OCI-LY7 (cell line): ENCODE measurements at places on chromosomes 7 and 10.

DNA sequence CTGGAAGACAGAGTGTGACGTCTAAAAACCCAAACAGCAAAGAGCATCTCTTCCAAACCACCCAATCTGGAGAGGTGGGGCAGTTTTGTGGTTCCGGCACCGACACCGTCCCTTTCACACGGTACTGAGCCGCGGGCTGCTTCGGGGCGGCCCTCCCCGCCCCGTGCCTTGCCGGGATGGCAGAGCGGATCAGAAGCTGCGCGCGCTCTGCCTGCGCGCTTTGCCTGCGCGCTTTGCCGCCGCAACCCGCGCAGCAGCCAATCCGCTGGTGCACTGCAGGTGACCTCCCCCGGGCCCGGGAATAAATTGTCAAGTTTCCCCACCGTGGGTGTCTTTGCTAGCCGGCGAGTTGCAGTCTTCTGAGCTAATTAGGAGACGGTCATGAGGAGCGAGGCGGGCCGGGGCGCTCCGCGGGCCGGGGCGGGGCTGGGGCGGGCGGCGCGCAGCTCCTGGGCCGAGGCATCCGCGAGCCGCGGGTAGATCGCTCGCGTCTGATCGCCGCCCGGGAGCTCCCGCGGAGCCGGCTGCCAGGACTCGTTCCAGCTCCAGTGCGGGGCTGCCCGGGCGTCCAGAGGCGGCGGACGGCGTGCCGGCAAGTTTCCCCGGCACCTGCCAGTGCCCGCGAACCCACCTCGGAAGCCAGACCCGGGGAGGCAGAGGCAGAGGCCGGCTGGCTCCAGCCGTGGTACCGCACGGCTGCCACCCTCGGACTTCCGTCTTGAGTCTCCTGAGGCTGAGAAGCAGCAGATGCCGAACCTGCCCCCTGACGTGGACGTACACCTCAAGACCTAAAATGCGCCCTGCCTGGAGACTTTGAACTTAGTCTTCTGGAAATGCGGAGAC is 536.0 kb upstream of the GALNT17 start:
- no peak for DNase-seq

- peak; percentile 30 for DNase-seq
These were observed 1.9 kb downstream of the HHEX start for GRCh38 chr10:92691591-92692079.

DNA sequence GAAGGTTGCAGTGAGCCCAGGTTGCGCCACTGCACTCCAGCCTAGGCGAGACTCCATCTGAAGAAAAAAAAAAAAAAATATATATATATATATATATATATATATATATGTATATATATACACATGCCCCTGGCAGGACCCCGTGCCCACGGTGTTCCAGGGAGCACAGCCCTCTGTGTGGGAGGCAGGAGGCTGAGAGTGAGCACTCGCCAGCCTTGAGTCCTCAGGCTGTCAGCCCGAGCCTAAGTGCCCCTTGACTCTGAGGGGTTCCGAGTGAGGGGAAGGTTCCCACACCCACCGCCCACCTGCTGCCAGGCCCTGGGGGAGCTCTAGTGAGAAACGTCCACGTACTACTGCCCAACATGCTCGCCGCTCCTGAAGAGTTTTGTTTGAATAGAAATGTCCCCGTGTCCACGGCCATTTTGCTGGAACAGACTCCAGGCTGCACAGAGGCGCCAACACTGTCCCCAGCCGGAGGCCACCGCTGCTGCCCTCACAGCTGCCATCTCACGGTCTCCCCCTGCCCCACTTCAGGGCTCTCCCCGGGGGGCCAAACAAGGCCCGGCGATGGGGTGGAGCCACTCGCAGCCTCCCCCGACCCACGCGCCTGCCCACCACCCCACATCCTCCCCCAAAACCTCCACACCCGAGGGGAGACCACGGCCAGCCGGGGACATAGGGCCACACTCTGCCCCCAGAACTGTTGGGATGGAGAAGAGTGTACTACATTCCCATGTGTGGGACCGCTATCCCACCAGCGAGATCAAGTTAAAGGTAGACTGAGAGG is 62.8 kb upstream of the EBF3 start:
- DNase-seq, result no peak

GRCh38 chr10:124369986-124370385 is 48.7 kb downstream of the OAT start:
- no peak for DNase-seq

- DNase-seq, result no peak
These were observed 2.3 kb downstream of the KNDC1 start for GRCh38 chr10:133162178-133162909.

DNA sequence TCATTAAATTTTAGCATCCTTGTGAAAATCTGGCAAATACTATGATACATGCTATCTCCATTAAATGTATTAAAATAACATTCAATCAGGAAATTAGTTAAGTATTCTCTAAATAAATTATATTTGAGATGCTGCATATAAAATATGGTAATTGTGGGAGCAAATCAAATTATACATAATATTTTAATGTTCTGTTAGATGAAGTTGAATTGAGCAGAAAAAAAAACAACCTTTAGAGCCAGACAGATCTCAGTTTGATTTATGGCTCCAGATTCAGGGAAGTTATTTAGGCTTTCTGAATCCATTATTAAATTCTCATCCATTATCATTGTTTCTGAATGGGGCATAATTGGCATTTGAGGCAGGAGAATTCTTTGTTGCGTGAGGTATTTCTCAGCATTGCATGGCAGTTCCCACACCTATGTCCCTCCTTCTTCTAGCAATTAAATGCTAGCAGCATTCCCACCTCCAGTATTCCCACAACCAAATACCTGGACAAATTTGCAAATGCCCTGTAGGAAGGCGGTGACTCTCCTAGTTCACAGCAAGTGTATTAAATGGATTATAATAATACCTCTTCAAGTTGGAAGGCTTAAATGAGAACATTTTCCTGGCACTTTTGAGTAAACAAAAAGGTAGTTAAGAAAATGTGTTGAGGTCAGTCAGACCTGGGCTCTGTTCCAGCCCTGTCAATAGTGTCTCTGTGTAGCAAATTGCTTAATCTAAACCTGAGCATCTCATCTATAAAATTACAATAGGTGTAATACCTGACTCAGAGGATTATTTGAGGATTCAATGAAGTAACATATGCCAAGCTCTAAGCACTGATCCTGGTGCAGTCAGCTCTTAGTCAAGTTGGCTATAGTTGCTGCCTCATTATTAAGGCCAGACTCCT is 108.9 kb downstream of the RNLS start:
- DNase-seq, result no peak

DNA sequence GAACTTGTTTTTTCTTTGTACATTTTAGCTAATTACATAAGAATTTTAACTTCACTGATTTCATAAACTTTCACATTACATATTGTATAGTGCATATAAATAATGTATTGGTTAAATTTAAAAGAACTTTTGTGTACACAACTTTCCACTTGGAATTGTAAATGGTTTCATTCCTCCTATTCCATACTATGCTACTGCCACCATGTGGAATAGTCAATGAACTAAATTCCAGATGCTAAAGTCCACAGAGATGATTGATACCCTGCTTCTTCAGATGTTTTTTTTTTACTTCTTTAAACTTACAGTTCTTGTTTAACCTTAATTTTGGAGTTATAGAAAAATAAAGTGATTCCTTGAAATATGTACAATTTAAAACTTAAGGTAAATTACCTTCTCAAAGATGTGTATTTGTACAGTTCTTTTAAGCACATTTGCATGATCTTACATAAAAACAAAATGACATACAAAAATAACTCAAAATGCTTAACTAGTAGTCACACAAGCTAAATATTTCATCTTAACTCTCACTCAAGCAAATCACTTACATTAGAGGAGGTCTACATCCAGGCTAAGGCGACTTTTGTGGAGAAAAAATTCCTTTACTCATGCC is 247.6 kb upstream of the HGF start:
- peak; percentile 19 for DNase-seq

DNA sequence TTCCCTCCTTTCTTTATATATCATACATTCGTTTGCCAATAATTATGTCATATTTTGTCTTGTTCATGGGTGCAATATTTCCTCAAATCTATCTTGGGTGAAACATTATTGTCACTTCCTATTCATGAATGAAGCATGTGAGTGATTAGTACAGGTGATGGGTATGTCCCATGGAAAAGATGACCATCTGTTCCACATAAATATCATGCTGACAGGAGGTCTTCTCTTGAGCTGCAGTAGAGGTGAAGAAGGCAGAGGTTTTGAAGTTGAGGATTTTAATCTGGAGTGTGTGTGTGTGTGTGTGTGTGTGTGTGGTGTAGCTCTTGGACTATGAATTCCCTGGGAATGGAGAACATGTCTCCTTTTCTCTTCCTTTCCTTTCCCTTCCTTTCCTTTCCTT is 350.5 kb upstream of the CHRM2 start:
- DNase-seq, result no peak

- no peak for DNase-seq
These were observed 29.9 kb downstream of the VWDE start for GRCh38 chr7:12373580-12374263.

DNA sequence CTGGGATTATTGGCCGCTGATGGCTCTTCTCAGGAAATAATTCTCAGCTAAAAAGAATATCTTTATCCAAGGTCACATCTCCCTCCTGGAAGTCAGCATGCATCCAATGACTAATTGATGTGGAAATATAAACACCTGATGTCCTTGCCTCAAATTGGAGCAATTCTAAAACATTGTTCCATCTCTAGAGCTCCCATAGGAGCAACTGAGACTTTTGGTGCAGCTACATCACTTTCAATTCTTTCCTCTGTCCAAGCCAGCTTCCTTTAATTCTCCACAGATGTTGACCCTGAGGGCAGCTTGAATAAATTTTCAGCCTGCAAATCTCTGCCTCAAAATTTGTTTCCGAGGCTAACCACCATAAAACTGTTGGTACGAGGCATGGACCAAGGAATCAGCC is 43.9 kb upstream of the KCND2 start:
- DNase-seq, result no peak

- DNase-seq, result no peak
These were observed 146.5 kb downstream of the SEC23IP start for GRCh38 chr10:120039046-120039445.

- DNase-seq, result no peak
These were observed 447.4 kb downstream of the GRM8 start for GRCh38 chr7:126805351-126805750.

DNA sequence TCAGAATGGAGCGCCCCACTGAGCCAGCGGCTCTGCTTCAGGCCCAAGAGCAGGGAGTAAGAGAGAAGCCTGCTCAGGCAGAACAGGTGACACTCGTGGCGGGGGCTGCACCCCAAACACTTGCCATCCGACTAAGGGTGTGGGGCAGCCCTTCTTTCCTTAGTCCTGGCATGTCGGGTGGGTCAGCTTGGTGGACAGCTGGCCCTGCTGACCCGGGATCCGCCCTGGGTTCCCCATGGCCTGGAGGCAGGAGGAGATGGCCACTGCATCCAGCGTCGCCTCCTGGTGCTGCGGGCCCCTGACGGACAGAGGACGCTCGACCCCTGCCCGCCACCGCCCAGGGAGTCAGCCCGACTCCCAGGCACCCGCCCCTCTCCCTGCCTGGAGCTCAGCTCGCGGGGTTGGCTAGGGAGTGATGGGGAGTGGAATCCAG is 1.2 kb upstream of the PAOX start:
- no peak for DNase-seq

DNA sequence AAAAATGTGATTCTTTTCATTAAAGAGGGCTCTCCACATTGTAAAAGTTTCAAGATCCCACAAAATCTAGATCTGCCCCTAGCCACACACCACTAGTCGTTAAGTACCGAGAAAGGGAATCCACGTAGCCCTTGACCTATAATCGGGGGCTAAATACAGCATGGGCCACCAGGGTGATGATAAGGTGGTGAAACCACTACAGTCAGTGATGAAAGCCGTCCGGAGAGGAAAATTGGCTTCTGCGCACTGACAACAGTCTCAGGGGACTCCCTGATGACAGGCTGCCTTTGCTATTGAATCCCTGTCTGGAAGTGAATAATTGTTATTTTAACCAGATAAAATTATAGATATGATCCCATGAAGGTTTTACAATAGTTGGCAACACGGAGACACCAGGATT is 4.6 kb downstream of the TECTB start:
- DNase-seq, result no peak

DNA sequence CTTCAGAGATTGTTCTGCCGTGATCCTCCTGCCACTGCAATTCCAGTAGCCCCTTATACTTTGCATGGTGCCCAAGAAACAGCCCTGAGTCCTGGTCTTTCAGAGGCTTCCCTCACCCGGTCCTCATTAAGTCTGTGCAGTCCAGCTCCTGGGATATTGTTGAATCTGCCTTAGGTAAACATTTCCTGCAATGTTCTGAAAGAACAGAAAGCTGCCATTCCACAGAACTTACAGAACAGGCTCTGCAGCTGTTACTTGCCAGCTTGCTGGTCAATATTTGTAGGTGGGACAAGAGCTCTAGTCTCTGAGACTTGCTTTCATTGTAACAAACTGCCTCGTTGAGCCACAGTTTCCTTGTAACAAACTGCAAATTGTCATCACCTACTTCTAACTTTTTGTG is 115.0 kb upstream of the KIF5B start:
- DNase-seq, result no peak

- DNase-seq, result no peak
These were observed 620.9 kb downstream of the TNS3 start for GRCh38 chr7:46960970-46961369.

- no peak for DNase-seq
These were observed 19.3 kb downstream of the ELMO1 start for GRCh38 chr7:37429435-37429791.

DNA sequence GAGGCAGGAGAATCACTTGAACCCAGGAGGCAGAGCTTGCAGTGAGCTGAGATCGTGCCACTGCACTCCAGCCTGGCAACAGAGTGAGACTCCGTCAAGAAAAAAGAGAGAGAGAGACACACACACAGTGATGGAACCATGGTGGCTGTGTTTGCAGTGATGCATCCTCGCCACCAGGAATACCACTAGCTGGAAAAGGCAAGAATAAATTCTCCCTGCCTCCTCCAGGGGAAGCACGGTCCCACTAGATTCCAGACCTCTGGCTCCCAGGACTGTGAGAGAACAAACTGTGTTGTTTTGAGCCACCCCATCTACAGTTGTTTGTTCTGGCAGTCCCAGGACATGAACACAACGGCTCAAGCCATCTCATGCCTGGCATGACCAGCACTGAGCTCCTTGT is 320.3 kb upstream of the FOXK1 start:
- DNase-seq, result no peak

GRCh38 chr7:5217851-5218331 is 27.9 kb downstream of the WIPI2 start:
- DNase-seq, result no peak

- no peak for DNase-seq
These were observed 25.9 kb upstream of the GOLGA7B start for GRCh38 chr10:97823734-97824133.

GRCh38 chr10:121362026-121362425 is 236.2 kb downstream of the FGFR2 start:
- DNase-seq, result no peak

GRCh38 chr10:124615259-124615658 is 128.9 kb downstream of the FAM53B start:
- no peak for DNase-seq

DNA sequence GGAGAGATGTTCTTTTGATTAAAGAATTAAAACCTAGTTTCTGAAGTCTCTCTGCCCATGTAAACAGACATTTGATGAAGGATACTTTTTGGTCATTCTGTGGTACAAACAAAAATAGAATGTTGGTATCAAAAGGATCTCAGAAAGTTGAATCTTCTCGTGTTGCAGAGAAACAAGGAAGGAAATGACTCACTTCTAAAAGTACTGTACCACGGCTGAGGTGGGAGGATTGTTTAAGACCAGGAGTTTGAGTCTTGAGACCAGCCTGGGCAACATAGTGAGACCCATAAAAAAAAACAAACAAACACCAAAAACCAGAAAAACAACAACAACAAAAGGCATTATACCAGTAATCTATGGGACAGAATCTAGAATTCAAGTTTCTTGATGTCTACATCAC is 69.7 kb downstream of the PRSS58 start:
- DNase-seq, result no peak
